SW480 (cell line): ENCODE measurements at places on chromosomes 1 and 21.

- DNase-seq, result no peak
Measured at GRCh38 chr1:59738152-59738551, 76.6 kb upstream of the HOOK1 start.

- peak; percentile 51 for DNase-seq
Measured at GRCh38 chr1:24949331-24949881, 19.3 kb upstream of the RUNX3 start.

GRCh38 chr21:15809065-15809464 lies 79.3 kb downstream of the USP25 start:
- DNase-seq, result no peak

- DNase-seq, result peak; percentile 79
Measured at GRCh38 chr21:17514124-17514845, 1.4 kb downstream of the CXADR start.
